ENCODE measurements at places on chromosomes 2 and 18.
A peak's percentile ranks its signal among the peaks of the same experiment; 100 is the strongest.

DNA sequence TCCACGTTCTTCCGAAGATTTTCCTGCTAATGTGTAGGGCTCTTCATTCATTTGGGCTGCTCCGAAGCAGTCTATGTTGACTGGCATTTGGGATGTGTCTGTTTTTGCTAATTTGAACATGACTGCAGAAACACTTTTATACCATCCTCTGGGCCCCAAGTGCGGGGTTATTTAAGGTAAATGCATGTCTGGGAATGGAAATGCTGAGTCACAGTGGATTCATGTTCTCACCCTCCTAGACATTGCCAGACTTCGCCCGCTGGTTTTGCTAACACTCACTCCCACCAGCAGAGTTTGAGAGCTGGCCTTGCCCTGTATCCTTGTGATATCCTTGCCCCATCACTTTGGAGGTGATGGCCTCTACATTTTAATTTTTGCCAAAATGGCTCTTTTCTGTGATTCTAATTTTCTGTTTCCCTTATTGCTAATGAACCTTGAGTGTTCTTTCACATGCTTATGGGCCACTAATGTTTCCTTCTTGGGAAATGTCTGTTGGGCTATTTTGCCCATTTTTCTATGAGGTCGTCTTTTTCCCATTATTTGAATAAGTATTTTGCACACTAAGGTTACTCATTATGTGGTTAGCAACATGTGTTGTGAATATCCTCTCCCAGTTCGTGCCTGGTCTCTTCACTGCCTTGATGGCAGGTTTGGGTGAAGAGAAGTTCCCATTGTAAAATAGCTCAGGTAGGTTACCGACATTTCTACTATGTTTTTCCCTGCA lies 204.1 kb downstream of the GLI2 start:
- no peak for DNase-seq

- DNase-seq, result no peak
Observed at GRCh38 chr2:30886080-30886479, 78.8 kb upstream of the CAPN13 start.

GRCh38 chr2:64311948-64312621 lies 141.9 kb upstream of the LGALSL start:
- peak; percentile 14 for DNase-seq

DNA sequence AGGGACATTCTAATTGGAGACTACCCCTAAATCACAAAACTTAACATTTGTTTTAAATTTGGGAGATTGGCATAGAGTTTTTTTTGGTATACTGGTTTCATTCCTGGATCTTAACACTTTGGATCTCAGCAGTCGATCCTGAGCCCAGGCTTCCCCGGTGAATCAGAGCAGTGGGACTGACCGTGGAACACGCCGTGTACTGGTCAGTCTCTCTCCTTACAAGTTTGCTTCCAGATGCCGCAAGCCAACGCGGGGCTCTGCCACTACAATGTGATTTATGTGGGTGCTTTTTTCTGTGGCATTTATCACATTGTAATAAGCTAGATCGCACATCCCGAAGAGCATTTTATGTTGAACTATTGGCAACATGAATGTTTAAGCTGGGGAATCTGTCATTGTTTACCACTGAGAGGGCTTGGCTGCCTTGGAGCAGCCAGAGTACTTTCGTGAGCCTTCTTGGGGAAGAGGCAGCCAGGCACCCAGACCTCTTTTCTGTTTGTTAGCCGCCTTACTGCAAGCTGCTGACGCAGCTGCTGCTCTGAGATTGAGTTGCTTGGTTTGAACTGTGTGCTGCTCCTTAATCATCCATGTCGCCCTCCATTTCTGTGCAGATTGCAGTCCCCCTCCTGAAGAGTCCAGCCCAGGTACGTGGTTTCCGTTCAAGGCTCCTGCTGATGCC lies 49.3 kb downstream of the COA5 start:
- DNase-seq, result no peak

GRCh38 chr18:79607361-79607952 lies 72.1 kb upstream of the CTDP1 start:
- no peak for DNase-seq

- no peak for DNase-seq
Observed at GRCh38 chr2:176648700-176649297, 379.6 kb downstream of the MTX2 start.

DNA sequence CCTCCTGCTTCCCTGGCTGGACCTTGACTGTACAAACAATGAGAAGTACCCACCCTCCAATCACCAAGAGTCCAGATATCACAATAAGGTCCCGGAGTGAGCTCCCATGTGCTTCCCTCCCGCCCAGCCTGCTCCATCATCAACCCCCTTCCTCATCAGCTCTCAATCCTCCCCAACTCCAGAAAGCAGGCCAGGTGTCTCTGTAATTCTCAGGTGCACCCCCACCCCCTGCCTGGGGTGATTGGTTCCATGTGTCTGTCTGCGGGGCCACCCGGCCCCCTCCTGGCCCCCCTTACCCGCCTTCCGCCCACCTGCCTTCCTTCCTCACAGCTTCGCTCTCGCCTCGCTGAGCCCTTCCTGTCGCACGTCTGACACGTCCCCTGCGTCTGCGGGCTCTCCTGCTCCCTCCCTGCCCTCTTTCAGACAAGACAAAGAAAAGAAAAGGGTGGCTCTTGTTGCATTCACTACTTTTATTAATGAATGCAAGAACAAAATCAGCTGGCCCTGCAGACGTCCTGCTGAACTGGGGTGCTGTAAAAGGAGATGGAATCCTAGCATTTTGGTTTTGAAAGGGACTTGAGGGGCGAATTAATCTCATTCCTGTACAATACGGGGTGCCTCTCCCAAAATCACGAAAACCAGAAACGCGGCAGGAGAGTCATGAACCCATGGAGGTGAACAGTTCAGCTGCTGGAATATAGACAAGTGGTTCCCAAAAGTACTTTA lies 26.5 kb upstream of the IGFBP2 start:
- DNase-seq, result peak; percentile 26

DNA sequence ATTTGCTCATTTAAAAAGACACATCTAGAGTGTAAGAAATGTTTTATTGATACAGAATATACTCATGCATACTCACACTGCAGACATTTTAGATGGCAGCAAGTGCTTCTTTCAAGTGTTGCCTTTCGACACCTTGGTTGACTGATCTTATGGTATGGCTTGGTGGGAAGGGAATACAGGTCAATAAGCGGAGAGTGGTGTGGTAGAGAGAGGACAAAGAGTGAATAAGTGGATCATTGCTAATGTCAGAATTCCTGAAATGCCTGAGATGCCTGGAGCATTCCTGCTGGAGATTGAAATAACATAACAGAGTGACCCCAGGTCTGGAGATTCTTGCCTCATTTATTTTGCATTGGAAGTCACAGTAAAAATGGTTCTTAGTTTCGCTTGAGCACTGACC lies 76.7 kb downstream of the RND3 start:
- no peak for DNase-seq

- DNase-seq, result no peak
Observed at GRCh38 chr2:111884592-111884964, 585 bp upstream of the ANAPC1 start.

- DNase-seq, result no peak
Observed at GRCh38 chr2:213451542-213452239, 167.4 kb downstream of the SPAG16 start.

DNA sequence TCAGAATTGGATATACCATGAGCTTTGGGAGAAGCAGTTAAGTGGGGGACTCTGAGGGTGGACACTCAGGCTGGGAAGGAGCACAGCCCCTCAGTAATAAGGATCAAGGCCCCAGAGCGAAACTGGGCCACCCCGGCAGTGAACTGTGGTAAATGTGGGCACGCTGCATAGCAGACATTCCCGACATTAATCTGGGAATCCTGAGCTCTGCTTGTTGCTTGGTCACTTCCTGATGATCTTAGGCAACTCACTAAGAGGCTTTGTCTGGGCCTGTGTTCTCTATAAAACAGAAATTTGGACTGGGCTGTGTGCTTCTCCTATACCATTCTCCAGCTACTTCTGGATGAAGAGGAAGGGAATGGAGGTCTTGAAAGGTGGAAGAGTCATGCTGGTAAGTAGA lies 4.8 kb downstream of the TGFBRAP1 start:
- DNase-seq, result no peak

DNA sequence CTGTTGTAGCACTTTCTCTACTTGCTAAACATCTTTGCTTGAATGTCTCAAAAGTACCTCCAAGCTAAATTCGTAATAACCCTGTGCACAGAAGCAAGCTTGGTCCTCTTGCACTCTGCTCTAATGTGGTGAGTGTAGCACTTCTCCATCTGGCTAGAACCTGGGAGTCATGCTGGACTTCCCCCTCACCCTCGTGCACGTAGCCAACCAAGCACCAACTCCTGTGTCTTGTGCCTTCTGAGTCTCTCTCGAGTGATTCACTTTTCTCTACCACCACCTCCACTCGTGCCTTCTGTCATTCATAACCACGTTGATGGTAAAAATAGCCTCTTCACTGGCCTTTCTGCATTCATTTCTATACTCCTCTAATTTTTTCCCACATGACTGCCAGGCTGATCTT lies 91.9 kb upstream of the KCNE4 start:
- no peak for DNase-seq

- no peak for DNase-seq
Observed at GRCh38 chr2:220188031-220188430, 560.6 kb downstream of the SLC4A3 start.

GRCh38 chr2:34991508-34992274 lies 1363.9 kb upstream of the CRIM1 start:
- DNase-seq, result no peak

DNA sequence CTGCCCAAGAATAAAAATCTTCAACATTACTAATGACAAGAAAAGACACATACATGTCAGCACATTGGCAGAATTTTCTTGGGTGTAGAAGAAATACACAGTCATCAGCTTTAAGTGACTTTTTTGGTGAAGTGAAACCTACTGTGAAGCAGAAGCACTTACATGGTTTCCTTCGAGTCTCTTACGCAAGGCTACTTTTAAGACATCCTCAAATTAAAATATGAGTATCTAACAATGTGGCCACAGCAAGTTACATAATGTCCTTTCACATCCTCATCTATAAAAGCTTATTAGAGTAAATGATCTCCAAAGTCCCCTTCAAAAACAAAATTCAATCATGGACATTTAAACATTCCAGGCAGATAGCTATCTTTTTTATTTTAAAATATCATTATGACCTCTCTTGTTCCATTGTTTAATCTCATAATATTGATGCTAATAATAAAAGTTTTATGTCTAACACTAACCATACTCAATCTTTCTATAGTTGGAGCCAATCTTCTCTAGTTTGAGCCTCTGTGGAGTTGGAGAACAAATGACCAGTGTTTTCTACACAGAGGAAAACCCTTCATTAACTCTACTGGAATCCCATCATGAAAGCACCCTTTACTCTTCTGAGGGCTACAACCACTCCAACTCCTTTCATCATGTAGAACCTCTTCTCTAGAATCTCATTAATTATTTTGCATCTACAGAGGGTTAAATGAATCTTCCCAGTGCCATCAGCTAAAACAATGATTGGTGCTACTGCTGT lies 182.2 kb upstream of the ZFP36L2 start:
- DNase-seq, result no peak

DNA sequence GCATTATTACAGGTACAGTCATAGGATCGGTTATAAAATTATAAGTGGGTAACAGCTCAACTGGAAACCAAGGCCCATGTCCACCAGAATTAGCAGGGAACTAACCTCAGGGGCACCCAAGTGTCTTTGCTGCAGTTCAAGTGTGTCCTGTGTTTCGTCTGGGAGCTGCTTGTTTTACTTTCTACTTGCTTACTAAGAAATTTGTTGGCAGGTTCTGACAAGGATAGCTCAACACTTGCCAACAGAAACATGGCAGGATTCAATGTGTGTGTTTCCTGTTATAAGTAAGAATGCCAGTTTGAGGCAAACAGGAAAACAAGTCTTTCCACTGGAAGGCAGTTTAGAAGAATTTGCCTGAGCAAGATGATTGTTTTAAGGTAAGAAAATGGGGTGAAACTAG lies 104.5 kb downstream of the EPHA4 start:
- DNase-seq, result no peak
